Stimulated activated CD4-positive, alpha-beta T cell treated with anti-CD3 and anti-CD28 coated beads, Interleukin-4, amount 100 ng/mL, for 4 hours (primary cell): ENCODE measurements at places on chromosomes 12 and 14.

DNA sequence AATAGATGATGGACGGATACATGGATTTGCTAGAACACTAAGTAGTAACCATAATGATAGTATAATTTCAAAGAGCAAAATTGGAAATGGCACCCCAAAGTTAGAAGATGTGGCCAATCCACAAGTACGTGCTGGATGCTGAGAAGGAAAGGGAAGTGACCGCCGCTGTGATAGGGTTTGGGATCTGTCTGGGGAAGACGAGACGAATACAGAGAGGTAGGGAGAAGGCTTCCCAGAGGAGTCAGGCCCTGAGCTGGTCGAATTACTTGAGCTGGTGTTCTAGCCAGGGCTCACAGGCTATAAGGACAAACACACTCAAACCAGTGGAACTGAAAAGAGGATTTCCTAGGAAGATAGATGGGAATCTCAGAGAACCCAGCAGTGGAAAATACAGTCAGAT lies 9.4 kb upstream of the ACVR1B start:
- no peak for DNase-seq

GRCh38 chr12:92029902-92030586 lies 115.6 kb downstream of the BTG1 start:
- no peak for DNase-seq

DNA sequence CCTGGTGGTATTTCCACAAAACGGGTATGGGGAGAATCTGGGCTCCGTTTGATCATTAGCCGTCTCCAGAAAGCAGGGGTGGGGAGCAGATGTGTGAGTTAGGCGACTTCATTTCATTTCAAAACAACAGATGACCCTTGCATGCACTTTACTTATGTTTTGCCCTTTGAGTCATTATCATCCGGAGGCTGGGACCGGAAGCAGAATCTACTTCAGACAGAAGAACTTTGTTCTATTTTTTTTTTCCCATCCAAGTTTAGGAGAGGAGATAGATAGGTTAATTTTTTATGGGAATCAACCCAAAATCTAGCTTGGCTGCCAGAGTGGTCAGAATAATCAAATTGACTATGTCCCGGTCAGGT lies 31.3 kb upstream of the CMAS start:
- no peak for DNase-seq

GRCh38 chr12:12612358-12612757 lies 682 bp downstream of the CREBL2 start:
- no peak for DNase-seq

DNA sequence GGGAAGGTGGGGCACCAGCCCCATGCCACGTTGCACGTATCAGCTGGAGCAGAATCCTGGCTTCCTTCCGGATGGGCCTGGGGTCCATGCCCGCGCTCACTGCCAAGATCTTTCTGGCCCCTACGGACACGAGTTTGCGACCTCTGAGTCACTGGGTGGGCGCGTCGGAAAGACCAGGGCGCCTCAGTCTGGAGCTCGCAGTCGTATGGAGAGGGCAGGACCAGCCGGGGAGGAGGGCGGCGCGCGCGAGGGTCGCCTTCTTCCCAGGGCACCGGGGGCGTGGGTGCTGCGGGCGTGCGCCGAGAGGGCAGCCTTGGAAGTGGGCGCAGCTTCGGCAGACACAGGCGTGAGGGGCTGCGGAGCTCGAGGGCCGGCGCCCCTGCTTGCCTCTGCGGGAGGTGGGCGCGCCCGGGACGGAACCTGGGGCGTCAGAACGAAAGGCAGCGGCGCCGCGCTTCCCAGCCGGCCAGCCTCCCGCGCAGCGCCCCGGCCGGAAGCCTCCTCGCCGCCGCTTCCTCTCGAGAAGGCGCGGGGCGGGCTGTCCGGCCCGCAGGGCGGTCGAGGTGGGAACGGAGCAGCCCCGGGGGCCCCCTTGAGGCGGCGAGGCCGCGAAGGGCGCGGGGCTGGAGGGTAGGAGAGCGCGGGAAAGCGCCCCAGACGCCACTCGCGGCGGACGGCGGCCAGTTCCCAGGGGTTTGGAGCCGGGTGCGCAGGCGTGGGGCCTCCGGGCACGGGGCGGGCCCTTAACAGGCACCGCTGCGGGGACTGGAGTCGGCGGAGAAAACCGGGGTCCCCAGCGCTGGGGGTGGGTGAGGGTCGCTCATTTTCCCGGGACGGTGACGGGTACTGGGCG lies at the start of gene ARL6IP4:
Gene ARL6IP4, plus strand, starts transcription at position 499 of the 853 bp plus-strand sequence. CDS start 459 bp downstream, outside the sequence.
- DNase-seq, result peak; percentile 44

DNA sequence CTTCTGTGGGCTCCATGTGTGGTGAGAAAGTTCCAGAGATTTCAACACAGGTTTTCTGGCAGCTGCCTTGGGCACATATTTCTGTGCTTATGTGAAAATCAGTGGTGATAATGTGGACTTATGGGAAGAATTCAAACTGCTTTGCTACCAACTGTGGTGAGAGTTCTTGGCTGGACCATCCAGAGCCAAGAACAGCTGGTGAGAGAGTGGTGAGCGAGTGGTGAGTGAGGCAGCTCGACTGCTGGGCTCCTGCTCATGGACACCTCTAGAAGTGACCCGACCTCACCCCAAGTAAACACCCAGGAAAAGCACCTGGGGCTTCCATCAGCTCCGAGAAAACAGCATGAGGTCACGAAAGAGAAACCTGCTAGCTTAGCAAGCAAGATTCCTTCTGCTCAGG lies 106.4 kb downstream of the PIWIL1 start:
- no peak for DNase-seq

DNA sequence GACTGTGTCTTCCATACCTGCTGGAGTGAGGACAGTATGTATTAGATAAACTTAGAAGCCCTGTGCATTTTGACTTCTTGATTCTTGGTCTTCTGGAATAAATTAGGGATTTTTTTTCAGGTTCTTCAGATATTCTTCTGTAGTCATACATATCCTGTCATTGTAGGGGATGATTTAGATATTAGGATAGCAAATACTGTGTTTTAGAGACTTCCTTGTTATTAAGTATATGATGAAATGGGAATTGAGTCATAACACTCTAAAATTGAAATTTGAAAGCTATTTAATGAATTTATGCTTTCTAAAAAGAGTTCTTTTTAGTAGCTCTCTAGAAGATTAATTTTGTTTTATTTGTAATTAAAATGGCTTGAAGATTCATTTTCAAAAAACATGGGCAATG lies 371.5 kb upstream of the RGS6 start:
- DNase-seq, result no peak

- no peak for DNase-seq
Measured at GRCh38 chr12:50013361-50014147, 11.7 kb downstream of the RACGAP1 start.

DNA sequence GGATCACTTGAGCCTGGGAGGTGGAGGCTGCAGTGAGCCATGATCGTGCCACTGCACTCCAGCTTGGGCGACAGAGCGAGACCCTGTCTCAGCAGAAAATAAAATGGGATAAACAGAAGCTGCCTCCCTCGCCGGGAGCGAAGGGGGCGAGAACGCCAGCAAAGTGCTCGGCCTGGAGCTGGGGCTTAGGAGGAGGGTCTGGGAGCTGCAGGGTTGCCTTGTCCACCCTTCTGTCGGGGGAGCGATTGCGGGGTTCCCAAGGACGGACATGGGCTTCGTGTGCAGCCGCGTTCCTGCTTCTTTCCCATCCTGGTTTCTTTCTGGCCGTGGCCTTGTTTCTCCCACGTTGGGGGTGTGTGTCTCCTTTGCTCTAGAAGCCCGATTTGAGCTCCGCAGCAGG lies 27.9 kb upstream of the MLXIP start:
- DNase-seq, result no peak

- DNase-seq, result no peak
Measured at GRCh38 chr14:67493092-67493717, 4.7 kb upstream of the TMEM229B start.

- no peak for DNase-seq
Measured at GRCh38 chr12:92784797-92785562, 82.2 kb downstream of the PLEKHG7 start.

- DNase-seq, result no peak
Measured at GRCh38 chr12:2390850-2391390, 338.1 kb downstream of the CACNA1C start.

DNA sequence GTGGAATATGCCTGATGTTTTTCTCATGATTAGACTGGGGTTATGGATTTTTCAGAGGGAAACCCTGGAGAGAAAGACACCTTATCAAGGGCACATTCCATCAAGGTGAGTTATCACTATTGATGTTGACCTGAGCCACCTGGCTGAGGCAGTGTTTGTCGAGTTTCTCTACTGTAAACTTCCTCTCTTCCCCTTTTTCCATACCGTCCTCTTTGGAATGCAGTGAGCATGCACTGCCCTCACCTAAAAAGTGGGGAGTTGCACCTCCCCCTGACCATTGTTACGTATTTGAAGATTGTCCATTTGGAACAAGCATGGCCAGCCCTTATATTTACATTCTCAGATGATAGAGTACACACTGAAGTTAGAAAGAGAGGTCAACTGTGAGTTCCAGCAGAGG lies 53.9 kb upstream of the PWP1 start:
- no peak for DNase-seq
